Activated gamma-delta T cell treated with Interleukin-2 at 50 U/mL for 16 hours (primary cell): ENCODE measurements at places on chromosomes 16 and 17.

- peak; percentile 76 for DNase-seq
Observed at GRCh38 chr17:59105852-59106462, 723 bp downstream of the TRIM37 start.

- no peak for DNase-seq
Observed at GRCh38 chr16:89010210-89010925, 33.4 kb upstream of the CBFA2T3 start.

DNA sequence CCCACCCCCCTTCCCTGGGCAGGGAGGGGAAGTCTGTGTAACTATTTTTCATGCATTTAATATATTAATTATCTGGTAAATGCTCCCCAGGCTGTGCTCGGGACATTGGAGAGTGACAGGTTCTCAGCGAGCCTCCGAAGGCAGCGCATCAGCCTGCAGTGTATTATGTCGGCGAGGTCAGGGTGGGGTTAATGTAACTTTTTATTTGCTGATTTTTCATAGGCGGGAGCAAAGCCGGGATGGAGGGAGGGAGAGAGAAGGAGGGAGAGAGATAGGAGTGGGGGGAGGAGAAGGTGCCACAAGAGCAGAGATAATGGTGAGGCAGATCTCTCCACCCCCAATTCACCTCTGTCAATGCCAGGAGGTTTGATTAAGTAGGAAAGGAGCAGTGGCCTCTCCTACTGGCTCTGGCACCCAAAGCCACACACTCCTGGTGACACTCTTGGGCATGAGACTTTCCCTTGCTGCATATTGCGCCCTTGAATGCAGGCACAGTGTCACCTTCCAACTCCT lies 104.0 kb downstream of the MRM1 start:
- no peak for DNase-seq

GRCh38 chr16:80346111-80346632 lies 194.6 kb upstream of the DYNLRB2 start:
- no peak for DNase-seq

- DNase-seq: no peak
Observed at GRCh38 chr17:56571456-56571855, 22.0 kb upstream of the NOG start.

GRCh38 chr17:60372790-60373483 lies 19.0 kb downstream of the USP32 start:
- DNase-seq: no peak

GRCh38 chr17:66978514-66979061 lies 14.1 kb downstream of the CACNG4 start:
- no peak for DNase-seq

- DNase-seq: no peak
Observed at GRCh38 chr16:2490190-2491105, 15.5 kb downstream of the TBC1D24 start.

DNA sequence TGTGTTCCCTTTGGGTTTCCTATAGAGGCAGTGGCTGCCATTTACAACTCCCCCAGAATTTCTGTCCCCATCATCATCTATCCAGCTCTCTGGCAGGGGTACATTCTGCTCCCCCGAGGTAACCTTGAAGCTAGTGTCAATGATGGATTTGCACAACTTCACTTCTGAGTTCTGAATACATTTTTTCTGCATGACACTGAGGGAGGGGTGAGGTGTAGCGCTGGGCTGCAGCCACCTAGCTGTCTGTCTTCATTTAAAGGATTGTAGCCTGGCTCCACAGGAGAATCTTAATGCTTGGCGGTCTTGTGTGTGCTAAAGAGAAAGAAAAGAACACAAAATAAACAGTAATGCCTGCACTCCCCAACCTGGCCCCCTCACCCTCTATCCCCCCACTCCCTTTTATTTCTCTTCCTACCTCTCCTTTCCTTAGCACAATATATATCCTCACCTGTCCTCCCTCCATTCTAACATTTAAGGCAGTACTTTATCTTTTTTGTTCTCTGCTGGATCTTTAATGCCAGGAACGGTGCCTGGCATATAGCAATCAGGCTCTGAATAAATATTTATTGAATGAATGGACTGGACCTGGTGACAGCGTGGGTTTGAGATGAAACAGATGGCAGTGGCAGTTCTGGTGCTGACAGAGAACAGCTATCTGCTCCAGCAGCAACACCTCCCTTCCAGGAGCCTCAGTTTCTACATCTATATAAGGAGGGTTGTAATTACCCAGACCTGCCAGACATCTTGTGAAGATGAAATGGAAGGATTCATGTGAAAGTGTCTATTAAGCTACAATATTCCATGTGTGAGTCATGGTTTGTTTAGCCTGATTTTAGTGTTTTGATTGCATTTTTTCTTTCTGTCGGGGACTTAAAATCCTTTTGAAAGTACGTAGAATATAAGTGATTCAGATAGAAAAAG lies 163.5 kb upstream of the CDH11 start:
- DNase-seq: no peak

DNA sequence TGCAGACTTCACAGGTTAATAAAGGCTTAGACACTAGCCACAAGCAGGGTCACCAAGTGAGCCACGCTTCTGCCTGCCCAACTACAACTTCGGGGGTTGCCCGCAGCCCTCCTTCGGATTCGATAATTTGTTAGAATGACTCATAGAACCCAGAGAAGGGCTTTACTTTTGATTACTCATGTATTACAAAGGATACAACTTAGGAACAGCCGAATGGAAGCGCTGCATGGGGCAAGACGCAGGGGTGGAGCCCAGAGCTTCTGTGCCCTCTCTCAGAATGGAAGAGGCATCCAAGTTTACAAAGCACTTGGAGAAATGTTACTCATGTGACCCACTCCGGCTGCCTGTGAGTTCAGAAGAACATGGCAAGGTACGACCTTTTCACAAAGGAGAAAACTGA lies 7.5 kb upstream of the CDH5 start:
- no peak for DNase-seq

DNA sequence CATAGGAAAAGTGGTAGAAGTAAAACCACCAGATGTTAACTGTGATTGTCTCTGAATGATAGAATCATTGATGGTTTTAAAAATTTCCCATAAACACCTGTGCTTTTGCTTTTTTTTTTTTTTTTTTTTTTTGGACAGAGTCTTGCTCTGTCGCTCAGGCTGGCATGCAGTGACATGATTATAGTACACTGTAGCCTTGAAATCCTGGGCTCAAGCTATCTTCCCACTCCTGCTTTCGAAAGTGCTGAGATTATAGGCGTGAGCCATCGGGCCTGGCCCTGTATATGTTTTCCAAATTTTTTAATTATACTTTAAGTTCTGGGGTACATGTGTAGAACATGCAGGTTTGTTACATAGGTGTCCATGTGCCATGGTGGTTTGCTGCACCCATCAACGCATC lies 80.5 kb downstream of the NF1 start:
- no peak for DNase-seq

- DNase-seq: no peak
Observed at GRCh38 chr16:27164352-27164751, 39.0 kb upstream of the KDM8 start.

- no peak for DNase-seq
Observed at GRCh38 chr17:55038291-55038690, 69.7 kb downstream of the STXBP4 start.

GRCh38 chr17:27751166-27751565 lies 49.2 kb downstream of the NOS2 start:
- no peak for DNase-seq

DNA sequence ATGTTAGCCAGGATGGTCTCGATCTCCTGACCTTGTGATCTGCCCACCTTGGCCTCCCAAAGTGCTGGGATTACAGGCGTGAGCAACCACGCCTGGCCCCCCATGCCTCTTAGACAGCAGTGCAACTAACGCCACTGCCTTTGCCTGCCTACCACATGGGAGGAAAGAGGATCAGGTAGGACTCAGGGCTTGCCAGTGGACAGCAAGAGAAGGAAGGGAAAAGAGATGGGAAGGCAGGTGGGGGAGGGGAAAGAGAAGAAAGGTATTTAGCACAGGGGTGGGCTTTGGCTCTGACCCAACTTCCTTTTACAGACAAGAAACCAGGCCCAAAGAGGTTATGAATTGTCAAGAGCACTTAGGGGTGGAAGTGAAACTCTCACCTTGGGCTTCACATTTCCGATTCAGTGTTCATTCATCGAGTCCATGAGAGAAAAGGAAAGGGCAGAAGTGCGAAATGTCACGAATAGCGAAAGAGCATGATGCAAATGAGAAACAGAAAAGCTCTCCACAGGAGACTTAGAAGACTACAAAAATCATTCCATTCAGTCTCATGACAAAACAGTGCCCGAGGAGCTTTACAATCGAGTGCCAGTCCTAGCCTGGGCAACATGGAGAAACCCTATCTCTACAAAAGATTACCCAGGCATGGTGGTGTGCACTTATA lies 36.4 kb downstream of the CDK5R1 start:
- DNase-seq: no peak

DNA sequence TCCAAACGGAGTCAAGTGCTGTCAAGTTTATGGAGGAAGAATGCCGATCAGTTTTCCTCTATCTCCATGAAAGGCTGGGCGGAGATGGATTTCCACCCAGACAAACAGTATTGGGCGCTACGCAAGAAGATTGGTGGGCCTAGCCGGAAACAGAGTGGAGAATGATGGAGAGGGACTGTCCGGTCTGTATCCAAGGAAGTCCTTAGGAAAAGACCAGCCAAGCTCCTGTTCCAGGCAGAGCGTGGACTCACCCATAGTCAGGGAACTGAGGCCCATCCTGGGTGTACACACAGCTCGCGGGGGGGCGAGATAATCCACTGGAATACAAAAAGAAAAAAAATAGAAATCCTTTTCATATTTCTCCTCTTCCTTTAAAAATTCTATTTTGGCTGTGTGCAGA lies 1.5 kb upstream of the ABCC12 start:
- DNase-seq: no peak

- DNase-seq: no peak
Observed at GRCh38 chr17:64117981-64118979, 11.7 kb downstream of the ERN1 start.

- no peak for DNase-seq
Observed at GRCh38 chr17:78527345-78527744, 49.9 kb downstream of the DNAH17 start.

DNA sequence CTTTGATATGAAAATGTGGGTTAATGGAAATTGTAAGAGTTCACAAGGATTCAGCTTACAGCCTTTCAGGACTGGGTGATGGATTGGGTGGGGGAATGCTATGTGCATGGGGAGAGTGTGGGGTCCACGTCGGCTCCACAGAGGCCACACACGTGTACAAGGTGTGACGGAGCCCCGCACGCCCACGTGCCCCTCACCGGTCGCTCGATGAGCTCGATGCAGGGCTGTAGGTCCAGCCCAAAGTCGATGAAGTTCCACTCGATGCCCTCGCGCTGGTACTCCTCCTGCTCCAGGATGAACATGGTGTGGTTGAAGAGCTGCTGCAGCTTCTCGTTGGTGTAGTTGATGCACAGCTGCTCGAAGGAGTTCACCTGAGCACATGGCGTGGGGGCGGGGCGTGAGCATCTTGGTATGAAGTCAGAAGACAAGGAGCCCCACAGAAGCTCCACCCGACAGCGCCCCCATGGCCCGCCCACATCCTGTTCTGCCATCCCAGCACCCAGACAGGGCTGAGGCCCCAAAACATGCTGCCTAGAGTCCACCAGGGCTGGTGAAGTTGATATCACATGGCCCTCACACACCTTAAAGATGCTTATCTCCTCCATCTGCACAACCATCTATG lies 99.1 kb downstream of the MYH11 start:
- DNase-seq: no peak

DNA sequence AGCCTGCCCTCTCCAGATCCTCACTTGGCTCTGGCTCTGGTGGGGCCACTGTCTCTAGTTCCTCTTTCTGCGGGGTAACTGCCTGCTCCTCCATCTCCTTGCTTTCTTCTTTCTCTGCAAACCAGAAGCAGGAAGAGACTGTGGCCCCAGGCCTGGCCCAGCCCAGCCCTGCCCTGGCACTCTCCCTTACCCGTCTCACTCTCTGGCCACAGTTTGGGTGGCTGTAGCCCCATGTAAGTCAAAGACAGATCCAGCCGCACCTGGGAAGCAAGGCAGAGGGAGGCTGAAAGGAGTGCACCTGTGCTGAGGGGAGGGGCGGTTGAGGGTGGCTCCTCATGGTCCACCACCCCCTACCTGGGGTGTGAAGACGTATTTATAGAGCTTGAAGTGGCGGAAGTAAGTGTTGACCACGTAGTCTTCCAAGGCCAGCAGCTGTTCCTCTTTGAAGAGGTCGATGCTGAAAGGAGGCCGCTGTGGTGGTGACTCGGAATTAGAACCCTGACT lies 2.8 kb downstream of the CFAP119 start:
- no peak for DNase-seq

DNA sequence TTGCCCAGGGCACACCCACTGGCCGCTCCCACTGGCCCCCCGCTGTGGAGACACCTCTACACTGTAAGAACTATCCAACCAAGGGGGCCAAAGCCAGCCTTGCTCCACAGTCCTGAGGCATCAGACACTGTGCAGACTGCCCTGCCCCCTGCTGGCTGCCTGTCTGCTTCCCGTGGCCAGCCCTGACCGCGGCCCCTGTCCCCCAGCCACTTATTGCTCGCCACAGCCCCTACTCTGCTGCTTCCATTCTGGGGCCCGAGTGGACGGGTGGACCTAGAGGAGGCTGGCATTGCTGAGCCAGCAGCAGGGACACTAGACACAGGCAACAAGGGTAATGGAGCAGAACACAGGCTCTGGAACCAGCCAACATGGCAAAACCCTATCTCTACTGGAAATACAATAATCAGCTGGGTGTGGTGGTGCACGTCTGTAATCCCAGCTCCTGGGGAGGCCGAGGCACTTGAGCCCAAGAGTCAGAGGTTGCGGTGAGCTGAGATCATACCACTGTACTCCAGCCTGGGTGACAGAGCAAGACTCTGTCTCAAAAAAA lies 19.7 kb upstream of the LRRC37A3 start:
- peak; percentile 44 for DNase-seq

GRCh38 chr16:57680842-57681375 lies 12.8 kb downstream of the ADGRG3 start:
- no peak for DNase-seq

GRCh38 chr17:27919079-27919478 lies 25.9 kb upstream of the LYRM9 start:
- no peak for DNase-seq

- no peak for DNase-seq
Observed at GRCh38 chr17:34586346-34586846, 7.0 kb downstream of the TMEM132E start.

- no peak for DNase-seq
Observed at GRCh38 chr17:9329251-9329921, 246.2 kb downstream of the STX8 start.

DNA sequence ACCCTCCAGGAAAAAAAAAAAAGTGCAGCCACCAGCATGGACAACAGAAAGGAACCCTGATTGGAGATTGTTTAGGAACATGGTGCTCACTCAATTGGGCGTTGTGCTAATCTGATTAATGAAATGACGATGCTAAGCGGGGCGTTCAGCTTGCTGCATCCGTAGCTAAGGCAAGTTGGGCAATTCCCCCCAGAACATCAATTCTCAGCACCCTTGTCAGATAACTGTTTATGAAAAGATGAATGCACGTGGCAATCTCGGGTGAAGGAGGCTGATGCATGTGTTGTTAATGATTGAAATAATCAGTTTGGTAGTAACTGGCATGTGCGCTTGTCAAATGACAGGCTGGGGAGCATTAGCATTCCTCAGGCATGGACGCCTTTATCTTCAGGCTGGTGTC lies 57.0 kb downstream of the HS3ST3A1 start:
- no peak for DNase-seq
